Activated CD4-positive, alpha-beta T cell treated with anti-CD3 and anti-CD28 coated beads for 36 hours (primary cell): ENCODE measurements at places on chromosomes 1 and 21. TPM values are rescaled to one million over a fixed set of nuclear protein-coding genes. Genes with fewer than 3 reads are reported as not detected.

The NDUFV3 gene
- total RNA-seq: 31.8 TPM

The ZNF683 gene
- not detected for total RNA-seq

The AKR7A2 gene
- total RNA-seq: 41.3 TPM

The SYCP1 gene
- total RNA-seq: not detected

The OR2T11 gene
- not detected for total RNA-seq

The EMC1 gene
- total RNA-seq: 45.0 TPM

The VANGL2 gene
- 0.12 TPM for total RNA-seq

The CHAF1B gene
- total RNA-seq: 36.3 TPM

The GPR25 gene
- total RNA-seq: not detected

The DENND2D gene
- 190 TPM for total RNA-seq

The HEYL gene
- total RNA-seq: 0.19 TPM

The TMEM200B gene
- total RNA-seq: 1.1 TPM

The SLC35F3 gene
- total RNA-seq: 1.8 TPM

The GJA8 gene
- not detected for total RNA-seq

The SLAMF9 gene
- not detected for total RNA-seq

The LCE2C gene
- total RNA-seq: not detected

The FAM72D gene
- 33.0 TPM for total RNA-seq

The GCSAML gene
- not detected for total RNA-seq

The HSPA13 gene
- total RNA-seq: 50.2 TPM

The ACTL8 gene
- 0.09 TPM for total RNA-seq

The DMRTA2 gene
- not detected for total RNA-seq

The CHTOP gene
- total RNA-seq: 85.1 TPM

The NBPF4 gene
- total RNA-seq: not detected

The HOOK1 gene
- total RNA-seq: 15.2 TPM

The FAM177B gene
- total RNA-seq: not detected

The FAM163A gene
- total RNA-seq: not detected

The C1orf185 gene
- not detected for total RNA-seq

The ADGRL4 gene
- not detected for total RNA-seq

The UTS2 gene
- not detected for total RNA-seq

The PDC gene
- not detected for total RNA-seq

The ROR1 gene
- total RNA-seq: 0.21 TPM

The WNT3A gene
- not detected for total RNA-seq

The NCAM2 gene
- not detected for total RNA-seq

The AGO3 gene
- 23.3 TPM for total RNA-seq

The ARHGAP30 gene
- total RNA-seq: 165 TPM

The IQCC gene
- 5.0 TPM for total RNA-seq

The ABCD3 gene
- 46.1 TPM for total RNA-seq

The ALX3 gene
- not detected for total RNA-seq

The GBP2 gene
- total RNA-seq: 294 TPM
